Dorsolateral prefrontal cortex (tissue), 122 donors: ENCODE measurements at places on chromosomes 2 and 18. TPM values are rescaled to one million over a fixed set of nuclear protein-coding genes. Genes with fewer than 3 reads are reported as not detected.

MTCL1 gene
- 87.9 TPM for total RNA-seq

STEAP3 gene
- 2.9 TPM for total RNA-seq

HNMT gene
- total RNA-seq = 22.2 TPM

DNA sequence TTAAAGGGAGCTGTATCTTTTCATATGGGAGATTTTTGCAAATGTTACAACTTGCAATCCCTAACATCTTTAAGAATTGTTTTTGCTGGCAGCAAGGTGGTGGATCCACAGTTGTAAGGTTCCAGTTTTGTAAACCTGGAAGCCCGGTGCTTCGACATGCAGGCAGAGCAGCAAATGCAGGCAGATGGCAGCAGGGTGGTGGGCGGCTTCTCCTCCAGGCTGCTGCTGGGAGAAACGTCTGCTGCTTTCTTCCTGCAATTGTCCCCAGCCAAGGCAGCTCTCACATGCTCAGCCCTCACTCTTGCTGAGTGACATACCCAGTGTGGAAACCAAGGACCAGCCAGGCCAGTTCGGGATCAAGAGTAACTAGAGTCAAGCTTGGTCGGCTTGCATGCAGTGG is 166.0 kb downstream of the SEPTIN10 start:
- DNase-seq = peak; percentile 79

DNA sequence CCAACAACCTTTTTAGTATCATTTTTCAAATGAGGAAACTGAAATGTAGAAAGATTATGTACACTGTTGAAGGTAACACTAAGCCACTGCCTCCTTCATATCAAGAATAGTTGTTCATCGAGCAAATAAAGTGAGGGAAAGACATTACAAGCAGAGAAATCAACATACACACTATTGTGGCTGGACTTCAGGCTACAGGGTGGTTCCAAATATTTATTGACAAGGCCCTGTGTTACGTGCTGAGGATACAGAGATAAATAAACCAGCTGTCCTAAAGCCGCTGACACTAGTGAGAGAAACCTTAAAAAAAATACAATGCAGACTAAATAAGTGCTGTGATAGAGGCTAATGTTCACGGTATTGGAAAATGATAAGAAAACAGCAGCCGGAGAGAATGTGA is 1.9 kb upstream of the LNPK start:
- DNase-seq = no peak

DNA sequence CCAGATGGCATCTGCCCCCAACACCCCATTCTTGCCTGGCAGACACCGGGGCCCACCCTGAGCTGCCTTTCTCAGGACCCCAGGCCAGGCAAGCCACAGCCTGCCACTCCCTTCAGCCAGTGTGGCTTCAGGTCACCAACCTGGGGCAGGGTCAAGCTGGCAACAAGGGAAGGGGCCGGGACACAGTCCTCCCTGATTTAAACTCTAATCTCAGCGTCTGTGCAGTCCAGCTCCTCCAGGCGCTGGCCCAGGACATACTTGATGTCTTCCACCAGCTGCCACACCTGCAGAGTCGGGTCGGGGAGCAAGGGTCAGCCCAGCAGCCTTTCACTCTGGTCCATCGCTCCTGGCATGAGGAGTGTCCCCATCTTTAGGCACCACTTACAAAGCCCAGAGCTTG is 29.0 kb upstream of the ALPP start:
- peak; percentile 29 for DNase-seq
